ENCODE measurements at places on chromosomes 4 and X. TPM values are rescaled to one million over a fixed set of nuclear protein-coding genes. Genes with fewer than 3 reads are reported as not detected.

NLGN4X gene
- not detected for total RNA-seq

C4orf50 gene
- total RNA-seq: not detected

GNPDA2 gene
- total RNA-seq: 16.6 TPM

- H3K4me1 ChIP-seq: no peaks in the 10 kb centered on the region
- no peak overlapping the region for H3K27ac ChIP-seq
- peaks cover 10% of the 10 kb centered on the region for H3K27me3 ChIP-seq
- no peak for DNase-seq
- H3K36me3 ChIP-seq: no peaks in the 10 kb centered on the region
These were observed 44.9 kb upstream of the GPRIN3 start for GRCh38 chr4:89352541-89352940.

DNA sequence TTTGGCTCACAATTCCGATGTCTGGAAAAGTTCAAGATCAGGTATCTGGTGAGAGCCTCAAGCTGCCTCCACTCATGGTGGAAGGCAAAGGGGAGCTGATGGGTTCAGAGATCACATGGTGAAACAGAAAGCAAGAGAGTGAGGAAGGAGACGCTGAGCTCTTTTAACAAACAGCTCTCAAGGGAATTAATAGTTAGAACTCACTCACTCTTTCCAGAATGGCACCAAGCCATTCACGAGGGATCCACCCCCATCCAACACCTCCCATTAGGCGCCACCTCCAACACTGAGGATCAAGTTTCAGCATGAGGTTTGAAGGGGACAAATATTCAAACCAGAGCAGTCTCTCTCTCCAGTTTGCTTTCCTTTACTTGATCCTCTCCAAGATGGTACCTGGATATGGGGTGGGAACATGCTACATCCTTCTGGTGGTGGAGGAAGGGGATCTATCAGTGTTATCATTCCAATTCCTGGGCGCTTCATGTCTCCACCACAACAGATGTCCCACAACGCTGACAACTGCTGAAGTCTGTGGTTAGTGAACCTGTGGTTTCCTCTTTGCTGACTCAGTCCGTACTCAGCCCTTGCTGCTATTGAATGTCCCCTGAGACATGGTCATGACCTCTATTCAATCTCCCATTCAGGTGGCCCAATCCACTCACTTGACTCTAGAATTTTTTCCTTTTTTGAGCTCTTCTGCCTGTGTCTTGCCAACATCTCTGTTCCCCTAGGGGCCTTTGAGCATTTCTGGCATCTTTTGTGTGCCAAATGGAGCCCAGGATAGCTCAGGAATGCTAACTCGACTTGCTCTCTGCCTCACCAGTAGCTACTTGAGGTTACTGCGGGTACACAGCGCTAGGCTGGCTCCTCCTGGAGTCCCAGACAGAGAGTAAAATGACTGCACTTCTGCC, 395.2 kb downstream of the MID1IP1 start:
- DNase-seq: no peak
- no peak overlapping the region for H3K27ac ChIP-seq
- peaks cover 3% of the 10 kb centered on the region for H3K27me3 ChIP-seq
- H3K4me3 ChIP-seq: no peak overlapping the region
- no peaks in the 10 kb centered on the region for H3K4me1 ChIP-seq
- H3K36me3 ChIP-seq: no peaks in the 10 kb centered on the region

DNA sequence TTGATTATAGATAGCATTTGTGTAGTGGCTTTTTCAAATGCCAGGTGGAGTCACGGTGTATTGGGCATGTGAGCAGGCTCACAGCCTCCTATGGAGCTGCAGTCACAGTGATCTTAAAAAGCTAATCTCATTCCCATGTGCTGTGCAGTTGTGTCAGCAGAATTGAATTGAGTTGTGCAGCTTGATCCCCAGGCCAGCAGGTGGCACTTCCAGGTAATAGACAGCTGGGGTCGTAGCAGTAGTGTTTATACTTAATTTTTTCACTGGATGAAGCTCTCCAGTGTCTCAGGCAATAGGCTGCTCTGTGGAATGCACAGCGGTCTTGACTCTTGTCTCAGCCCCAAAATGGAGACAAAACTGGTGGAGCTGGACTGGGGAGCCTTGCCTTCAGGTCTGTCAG, 1028.1 kb downstream of the SH3BGRL start:
- H3K27ac ChIP-seq: no peak overlapping the region
- no peaks in the 10 kb centered on the region for H3K27me3 ChIP-seq
- H3K4me1 ChIP-seq: no peaks in the 10 kb centered on the region

- H3K27ac ChIP-seq: no peak overlapping the region
- H3K4me3 ChIP-seq: no peak overlapping the region
- DNase-seq: no peak
- H3K4me1 ChIP-seq: no peaks in the 10 kb centered on the region
These were observed 239.6 kb downstream of the GRXCR1 start for GRCh38 chr4:43132010-43132582.

GRCh38 chr4:69744157-69744478, 16.3 kb downstream of the SULT1B1 start:
- peaks cover 7% of the 10 kb centered on the region for H3K4me1 ChIP-seq
- no peak for DNase-seq
- H3K36me3 ChIP-seq: peaks cover 8% of the 10 kb centered on the region

GRCh38 chr4:77434299-77435092, 171.1 kb upstream of the CXCL13 start:
- DNase-seq: no peak
- H3K4me1 ChIP-seq: no peaks in the 10 kb centered on the region
- H3K27me3 ChIP-seq: peaks cover 13% of the 10 kb centered on the region
- no peak overlapping the region for H3K27ac ChIP-seq

DNA sequence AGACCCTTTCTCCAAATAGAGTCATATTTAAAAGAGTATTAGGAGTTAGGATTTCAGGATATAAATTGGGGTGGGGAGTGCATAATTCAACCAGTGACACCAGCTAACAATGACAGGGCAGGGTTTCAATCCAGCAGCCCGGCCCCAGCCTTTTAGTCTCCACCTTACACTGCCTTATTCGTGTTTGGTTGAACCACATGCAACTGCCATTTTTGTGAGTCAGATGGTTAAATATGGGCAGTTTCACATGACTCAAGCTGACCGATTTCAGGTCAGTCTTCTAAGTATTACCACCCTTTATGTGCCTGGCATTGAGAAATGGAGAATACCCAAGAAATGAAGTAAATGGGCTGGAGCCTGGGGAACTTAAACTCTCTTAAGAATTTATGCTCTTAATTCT, 102.8 kb downstream of the STOX2 start:
- peak; percentile 30 for DNase-seq
- H3K4me1 ChIP-seq: no peaks in the 10 kb centered on the region
- H3K4me3 ChIP-seq: no peak overlapping the region
- no peaks in the 10 kb centered on the region for H3K27me3 ChIP-seq
- H3K36me3 ChIP-seq: no peaks in the 10 kb centered on the region

DNA sequence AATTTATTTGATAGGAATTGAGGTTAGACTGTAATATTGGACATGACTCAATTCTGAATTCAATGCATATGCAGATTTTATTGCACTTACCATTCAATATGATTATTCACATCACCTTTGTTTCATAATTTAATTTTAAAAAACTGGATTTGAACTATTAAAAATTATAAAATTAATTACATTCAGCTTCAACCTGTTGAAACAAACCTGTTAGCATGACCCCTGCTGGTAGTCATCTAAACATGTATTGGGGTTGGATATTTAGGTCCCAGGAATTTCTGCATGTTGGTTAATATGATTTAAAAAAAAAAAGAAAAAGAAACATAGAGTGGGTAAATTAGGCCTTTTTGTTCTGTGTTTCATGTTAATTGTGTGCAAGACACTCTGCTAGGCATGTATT, 85.9 kb downstream of the ARSJ start:
- H3K27ac ChIP-seq: no peak overlapping the region
- peaks cover under 1% of the 10 kb centered on the region for H3K4me1 ChIP-seq
- peaks cover 28% of the 10 kb centered on the region for H3K36me3 ChIP-seq

DNA sequence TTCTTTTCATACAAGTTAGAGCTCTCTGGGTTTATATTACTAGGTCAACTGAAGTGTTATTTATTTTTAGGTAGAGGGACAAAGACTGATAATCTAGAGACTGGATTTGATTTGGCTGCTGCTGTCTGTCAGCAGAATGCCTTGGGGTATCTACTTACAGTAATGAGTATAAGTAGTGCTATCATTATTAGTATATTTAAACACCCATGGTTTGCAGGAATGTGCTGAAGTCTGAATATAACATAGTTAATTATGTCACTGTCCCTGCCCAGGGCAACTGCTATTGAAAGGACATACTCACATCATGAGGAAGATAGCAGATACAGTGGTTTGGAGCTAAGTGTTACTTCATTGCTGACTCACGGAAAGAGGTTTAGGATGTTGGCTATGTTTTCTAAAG, 76.2 kb downstream of the PRRG1 start:
- no peaks in the 10 kb centered on the region for H3K36me3 ChIP-seq
- H3K27me3 ChIP-seq: no peaks in the 10 kb centered on the region
- H3K4me3 ChIP-seq: no peak overlapping the region

GRCh38 chr4:129822701-129823100, 726.7 kb downstream of the C4orf33 start:
- no peak overlapping the region for H3K4me3 ChIP-seq
- H3K36me3 ChIP-seq: no peaks in the 10 kb centered on the region
- peaks cover 8% of the 10 kb centered on the region for H3K4me1 ChIP-seq
- H3K27me3 ChIP-seq: peaks cover 2% of the 10 kb centered on the region
- no peak for DNase-seq
- no peak overlapping the region for H3K27ac ChIP-seq

DNA sequence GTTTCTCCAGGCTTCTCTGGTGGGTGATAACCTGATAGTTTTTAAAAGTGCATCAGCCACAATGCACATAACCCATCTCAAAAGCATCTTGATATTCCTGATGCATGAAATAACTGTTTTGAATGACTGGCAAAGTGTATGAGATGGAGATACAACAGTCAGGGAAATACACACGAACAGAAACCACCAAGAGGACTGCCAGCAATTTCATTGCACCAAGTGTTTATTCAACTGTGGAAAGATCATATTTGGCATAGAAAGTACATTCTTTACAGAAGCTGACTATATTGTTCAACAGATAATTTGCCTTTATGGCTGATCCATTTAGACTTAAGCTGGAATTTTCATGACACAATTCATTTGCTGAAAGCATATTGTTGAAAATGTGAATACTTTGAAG, 139.5 kb downstream of the SLIT2 start:
- H3K4me3 ChIP-seq: peak overlapping the region; percentile 7
- H3K4me1 ChIP-seq: peaks cover 20% of the 10 kb centered on the region
- no peak for DNase-seq
- H3K27ac ChIP-seq: peak overlapping the region; percentile 21

Measured in osteocyte (in vitro differentiated cells).